NCI-H187 (cell line): ENCODE measurements at places on chromosomes 3 and 15.

DNA sequence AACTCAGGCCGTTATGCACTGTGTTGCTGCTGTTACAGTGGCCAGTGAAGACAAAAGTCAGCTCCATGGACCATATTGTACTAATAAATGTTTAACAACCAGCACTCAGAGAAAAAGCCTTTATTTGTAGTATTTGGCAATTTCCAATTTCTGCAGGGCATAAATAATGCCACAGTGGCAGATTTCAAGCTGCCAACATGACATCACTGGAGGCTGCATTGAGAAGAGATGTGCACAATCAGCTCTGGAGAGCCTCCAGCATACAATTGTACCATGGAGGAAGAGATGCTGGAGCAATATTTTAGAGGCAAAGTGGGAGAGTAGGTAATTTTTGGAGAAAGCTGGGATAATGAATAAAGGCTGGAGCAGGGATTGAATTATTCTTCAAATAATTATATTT lies 9.7 kb upstream of the ALCAM start:
- DNase-seq = no peak

DNA sequence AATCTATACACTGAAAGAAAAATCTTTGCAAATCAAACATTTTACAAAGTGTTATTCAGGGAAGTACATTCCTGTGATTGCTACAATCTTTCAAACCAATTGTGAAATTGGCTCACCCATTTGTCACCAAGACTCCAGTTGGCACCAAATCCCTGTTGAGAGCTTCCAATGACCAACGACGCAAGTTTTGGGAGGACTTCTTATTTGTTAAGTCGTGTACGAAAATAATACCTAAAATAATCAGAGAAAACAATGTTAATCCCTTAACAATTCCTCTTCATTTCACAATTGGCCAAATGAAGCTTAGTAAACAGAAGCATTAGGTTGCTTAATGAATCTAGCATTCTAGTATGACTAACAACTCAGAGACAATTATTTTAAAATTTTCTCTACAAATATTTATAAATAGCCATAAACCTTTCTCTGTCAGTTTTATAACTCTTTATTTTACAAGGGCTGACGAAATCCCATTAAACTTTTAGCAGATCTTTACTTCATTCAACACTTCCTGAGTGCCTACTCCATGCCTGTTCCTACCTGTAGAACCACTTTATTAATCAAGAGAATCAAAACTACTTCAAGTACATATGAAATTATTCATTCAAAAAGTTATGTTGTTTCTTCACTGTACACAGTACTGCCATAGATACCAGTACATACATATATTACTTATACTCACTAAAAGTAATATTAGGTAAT lies 24.0 kb upstream of the HGD start:
- no peak for DNase-seq

GRCh38 chr15:101138913-101139880 lies 112.7 kb downstream of the CHSY1 start:
- DNase-seq = peak; percentile 54

DNA sequence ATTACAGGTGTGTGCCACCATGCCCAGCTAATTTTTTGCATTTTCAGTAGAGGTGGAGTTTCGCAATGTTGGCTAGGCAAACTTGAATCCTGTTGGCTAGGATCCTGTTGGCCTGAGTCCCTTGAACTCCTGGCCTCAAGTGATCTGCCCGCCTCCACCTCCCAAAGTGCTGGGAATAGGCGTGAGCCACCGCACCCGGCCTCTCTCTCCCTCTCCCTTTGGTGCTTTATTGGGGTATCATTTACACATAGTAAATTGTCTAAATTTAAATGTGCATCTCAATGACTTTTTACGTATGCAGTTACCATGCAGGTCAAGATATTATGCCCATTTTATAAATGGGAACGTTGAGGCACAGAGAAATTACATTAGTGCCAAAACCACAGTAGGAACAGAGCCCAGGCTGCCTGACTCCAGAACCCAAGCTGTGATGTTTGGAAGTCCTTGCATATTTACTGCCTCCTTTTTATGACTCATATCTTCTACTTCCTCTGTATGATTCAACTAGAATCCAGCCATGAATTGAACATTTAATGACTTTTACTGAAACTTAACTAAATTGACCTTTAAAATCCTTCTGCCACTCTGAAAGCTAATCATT lies 34.0 kb upstream of the RPP14 start:
- DNase-seq = no peak

- DNase-seq = no peak
These were observed 104.8 kb upstream of the CHRNA7 start for GRCh38 chr15:31925541-31925940.

DNA sequence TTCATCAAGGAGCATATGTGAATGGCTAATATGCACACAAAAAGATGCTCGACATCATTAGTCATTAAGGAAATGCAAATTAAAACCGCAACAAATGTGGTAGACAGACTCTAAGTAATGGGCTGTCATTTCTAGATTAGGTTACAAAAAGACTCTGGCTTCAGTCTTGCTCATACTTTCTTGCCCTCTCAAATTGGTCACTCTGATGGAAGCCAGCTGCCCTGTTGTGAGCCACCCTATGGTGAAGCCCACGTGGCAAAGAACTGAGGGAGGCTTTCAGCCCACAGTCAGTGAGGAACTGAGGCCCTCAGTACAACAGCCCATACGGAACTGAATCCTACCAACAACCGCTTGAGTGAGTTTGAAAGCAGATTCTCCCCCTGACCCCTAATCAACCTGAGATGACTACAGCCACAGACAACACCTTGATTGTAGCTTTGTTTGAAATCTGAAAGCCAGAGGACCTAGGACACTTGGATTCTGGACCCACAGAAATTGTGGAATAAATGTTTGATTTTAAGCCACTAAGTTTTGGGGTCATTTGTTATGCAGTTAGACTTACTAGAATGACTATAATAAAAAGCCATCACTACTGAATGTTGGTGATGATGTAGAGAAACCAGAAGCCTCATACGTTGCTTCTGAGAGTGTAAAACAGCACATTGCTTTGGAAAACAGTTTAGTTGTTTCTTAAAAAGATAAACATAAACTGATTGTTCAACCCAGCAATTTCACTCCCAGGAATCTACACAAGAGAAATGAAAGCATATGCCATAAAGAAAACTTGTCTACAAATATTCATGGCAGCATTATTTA lies 45.7 kb downstream of the EHHADH start:
- no peak for DNase-seq

DNA sequence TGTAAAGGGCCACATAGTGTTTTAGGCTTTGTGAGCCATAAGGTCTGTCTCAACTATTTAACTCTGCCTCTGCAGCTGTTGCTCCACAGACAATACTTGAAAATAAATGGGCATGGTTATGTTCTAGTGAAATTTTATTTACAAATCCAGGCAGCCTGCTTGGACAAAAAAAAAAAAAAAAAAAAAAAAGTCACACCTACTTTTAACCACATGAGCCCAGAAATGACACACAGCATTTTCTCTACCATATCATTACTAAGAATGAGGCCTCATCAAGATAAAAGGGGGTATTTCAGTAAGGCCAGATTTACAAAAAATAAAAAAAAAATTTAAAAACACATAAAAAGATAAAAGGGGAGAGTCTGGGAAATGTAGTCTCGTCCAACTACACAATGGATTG lies 1.7 kb upstream of the NGLY1 start:
- no peak for DNase-seq

DNA sequence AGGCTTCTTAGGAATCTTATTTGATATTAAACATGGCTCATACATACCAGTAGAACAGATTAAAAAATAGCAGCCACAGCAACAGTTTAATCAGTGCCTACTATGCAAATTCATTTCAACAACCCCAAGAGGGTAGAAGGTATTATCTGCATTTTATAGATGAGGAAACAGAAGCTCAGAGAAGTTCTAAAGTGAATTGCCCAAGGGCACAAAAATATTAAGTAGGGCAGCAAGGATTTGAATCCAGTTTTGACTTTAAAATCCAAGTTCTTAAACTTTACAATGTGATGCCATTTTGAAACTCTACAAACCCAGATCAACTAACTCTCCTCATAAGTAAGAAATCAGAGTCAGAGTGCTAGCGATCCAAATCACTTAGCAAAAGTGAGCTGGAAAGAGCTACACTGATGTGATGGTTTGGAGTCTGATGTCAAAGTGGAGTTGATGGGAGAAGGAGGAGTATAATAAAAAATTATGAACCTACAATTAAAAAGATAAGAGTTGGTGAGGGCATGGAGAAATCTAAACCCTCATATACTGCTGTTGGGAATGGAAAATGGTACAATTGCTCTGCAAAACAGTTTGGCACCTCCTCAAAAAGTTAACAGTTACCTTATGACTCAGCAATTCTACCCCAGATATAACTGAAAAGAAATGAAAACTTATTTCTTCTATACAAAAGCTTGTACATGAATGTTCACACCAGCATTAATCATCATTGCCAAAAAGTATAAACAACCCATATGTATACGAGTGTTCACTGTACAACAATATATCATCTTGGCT lies 51.0 kb upstream of the PLXND1 start:
- DNase-seq = no peak

DNA sequence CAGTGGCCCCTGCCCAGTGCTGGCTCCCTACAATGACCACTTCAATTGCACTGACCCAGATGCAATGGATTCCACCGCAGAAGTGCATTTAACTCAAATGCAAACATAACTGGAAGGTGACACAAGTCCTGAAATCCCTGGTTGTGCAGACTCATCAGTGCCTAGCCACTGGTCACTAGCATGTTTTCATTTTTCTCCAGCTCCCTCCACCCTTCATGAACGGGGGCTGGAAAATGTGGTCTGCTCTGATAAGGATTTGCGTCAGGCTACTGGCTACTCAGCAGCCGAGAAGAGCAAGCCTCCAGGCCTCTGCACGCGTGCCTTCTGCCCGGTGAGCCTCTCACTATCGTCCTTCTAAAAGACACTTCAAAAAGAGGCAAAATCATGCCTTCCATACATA lies 27.4 kb upstream of the FURIN start:
- DNase-seq = no peak
